ENCODE measurements at places on chromosomes 5 and 9.

GRCh38 chr9:71706176-71706575 lies 62.1 kb downstream of the CEMIP2 start:
- no peak for DNase-seq

GRCh38 chr9:16202914-16203728 lies 650.3 kb downstream of the CCDC171 start:
- DNase-seq: peak; percentile 81

DNA sequence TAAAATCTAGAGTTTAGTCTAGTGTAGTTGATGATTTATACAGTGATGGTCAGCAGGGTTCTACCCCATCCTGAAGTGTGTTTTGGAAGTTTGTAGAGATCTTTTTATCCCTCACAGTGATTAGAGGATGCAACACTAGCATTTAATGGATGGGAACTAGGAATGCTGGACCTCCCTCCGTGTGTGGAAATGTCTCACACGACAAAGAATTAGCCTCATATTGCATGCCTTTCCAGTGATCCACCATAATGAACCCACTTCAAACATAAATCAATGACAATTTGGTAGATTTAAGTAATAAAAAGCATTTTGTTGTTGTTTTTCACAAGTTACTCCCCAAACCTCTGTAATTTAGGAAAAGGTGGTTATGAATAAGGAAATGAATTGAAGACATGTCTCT lies 82.5 kb upstream of the LMNB1 start:
- DNase-seq: no peak

DNA sequence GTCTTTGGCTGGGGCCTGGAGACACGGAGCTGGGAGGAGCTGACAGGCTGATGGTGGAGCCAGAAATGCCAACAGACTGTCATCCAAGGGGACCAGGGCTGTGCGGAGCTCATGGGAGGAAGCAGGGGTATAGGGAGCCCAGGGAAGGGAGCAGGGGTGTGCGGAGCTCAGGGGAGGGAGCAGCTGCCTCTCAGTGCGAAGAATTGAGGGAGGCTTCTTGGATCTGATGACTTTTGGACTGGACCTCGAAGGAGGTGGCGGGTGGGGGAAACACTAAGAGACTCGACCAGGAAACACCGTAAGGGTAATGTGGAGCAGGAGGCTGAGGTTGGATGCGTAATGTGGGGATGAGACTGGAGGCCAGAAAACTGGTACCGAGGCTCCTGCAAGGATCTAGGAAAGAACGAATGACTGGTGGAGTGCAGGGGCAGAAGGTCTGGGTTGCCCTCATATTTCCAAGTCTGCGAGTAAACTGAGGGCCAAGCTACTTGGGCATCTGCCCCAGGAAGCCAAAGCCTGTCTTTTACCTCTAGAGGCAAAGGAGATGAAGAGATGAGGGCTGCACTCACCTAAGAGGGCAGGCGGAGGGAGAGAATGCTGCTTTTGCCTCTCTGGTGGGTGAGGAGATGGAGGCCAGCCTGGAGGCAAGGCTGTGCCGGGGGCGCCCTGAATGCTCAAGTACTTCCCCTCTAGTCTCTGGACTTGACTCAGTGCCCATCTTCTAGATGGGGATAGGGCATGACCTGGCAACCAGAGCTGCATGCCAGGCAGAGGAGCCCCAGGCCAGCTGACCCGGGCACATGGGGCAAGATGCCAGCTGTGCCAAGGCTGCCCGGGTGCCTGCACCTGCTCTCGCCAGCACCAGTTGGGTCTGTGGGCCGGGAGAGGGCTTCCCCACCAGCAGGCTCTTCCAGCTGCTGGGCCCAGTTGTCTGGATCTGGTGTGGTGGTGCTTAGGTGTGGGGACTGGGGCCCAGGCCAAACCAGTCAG lies 2.3 kb downstream of the PTGS1 start:
- DNase-seq: no peak

DNA sequence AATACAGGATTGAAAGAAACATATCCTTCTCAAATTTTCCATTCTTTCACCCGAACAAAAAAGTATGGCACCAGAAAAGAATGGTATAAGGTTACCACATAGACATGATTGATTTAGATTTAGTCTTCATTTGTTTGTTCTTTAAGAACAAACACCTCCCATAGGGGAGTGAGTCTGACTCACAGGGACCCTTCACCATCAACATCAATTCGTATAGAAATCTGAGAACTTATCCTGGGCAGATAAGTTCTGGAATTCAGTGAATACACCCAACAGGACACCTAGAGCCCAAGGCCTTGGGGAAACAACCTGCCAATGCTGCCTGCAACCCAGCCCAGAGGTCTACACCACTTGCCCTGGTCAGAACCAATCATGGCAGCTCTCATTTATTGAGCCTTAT lies 46.2 kb downstream of the LHFPL2 start:
- no peak for DNase-seq

GRCh38 chr5:72223371-72223770 lies 96.7 kb downstream of the MRPS27 start:
- no peak for DNase-seq

DNA sequence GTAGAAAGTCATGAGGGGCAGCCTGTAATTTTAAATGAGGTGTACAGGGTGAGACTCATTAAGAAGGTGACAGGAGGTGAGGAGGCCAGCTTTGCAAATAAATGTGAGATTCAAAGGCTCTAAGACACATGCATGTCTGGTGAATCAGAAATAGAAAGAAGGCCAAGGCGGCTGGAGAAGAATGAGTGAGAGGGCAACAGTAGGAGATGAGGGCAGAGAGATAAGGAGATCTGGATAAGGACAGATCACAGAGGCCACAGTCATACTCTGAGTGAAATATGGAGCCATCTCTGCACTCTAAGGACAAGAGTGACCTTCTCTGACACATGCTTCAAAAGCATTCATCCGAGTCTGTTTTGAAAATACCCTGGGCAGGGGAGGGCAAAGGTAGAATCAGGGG lies 90.7 kb downstream of the RAD23B start:
- no peak for DNase-seq

DNA sequence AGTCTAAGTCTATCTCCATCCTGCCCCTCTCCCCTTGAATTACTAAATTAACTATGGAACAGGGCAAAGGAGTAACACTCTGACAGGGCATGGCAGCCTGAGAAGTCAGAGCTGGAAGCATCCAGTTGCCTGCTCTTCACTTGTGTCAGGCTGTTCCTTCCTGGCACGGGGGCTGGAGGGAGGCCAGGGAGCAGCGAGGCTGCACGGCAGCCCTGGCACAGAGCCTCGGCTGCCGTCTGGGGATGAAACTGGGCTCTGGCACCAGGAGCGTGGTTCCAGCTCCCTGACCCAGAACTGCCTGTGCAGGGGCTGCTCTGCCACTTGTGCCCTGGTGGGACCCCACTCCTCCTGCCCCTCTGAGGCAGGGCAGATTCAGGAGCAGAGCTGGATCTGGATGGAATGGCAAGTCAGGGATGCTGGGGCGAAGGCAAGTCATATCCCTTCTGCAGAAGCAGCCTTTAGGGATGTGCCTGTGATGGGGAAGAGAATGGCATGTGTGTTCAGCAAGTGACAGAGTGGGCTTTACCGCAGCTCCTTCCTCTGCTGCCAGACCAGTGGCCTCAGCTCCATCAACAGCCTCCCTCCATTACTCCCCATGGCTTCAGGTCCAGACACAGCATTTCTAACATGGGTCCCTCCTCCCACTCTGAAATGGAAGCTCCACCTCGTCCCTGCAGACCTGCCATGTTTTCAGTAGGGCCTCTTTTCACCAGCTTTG lies 42.2 kb upstream of the PDE8B start:
- peak; percentile 31 for DNase-seq

DNA sequence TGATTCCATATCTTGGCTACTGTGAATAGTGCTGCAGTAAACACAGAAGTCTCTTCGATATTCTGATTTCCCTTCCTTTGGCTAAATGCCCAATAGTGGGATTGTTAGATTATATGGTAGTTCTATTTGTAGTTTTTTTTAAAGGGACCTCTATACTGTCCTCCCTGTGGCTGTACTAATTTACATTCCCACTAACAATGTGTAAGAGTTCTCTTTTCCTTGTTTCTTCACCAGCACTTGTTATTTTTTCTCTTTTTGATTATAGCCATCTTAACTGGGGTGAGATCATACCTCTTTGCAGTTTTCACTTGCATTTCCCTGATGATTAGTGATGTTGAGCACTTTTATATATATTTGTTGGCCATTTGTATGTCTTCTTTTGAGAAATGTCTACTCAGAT lies 102.0 kb downstream of the CARTPT start:
- DNase-seq: no peak

DNA sequence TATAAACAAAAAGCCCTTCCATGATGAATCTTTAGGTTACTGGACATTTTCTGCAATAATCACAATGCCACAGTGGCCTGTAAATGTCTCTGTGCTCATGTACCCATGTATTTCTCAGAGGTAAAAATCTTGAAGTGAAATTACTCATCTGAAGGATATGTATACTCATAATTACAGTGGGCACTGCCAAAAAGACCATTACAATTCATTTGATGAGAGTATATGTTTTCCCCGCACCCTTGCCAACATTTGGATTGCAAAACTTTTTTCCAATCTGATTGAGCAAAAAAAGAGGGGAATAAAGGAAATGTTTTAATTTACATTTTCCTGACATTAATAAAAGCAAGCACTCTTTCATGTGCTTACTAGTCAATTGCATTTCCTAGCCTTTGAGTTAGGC lies 110.5 kb downstream of the EPB41L4A start:
- DNase-seq: no peak

DNA sequence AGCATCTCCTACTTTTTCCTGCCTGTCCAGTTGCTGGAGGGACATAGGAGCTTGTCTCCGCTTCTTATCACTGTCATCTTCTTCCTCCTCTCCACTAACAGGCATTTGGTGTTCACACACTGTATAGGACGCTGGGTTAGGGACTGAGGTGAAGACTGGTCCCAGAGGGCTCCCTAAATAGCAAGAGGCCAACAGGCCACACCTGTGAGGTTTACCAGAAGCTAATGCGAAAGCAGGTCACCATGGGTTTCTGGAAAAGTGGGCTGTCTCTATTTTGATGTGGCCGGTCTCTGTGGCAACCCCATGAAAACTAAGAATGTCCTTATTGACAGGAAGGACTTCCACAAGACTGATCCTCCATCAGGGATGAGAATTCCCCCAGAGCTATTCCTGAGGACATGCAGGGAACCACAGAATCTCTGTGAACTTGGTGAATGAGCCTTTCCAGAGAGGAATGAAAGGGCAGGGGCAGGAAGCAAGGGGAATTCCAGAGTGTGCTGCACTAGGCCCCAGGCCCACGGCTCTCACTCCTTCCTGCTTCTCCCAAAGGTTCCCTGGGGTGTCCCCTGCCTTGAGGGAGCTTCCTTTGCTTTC lies 61.7 kb downstream of the DAP start:
- no peak for DNase-seq

DNA sequence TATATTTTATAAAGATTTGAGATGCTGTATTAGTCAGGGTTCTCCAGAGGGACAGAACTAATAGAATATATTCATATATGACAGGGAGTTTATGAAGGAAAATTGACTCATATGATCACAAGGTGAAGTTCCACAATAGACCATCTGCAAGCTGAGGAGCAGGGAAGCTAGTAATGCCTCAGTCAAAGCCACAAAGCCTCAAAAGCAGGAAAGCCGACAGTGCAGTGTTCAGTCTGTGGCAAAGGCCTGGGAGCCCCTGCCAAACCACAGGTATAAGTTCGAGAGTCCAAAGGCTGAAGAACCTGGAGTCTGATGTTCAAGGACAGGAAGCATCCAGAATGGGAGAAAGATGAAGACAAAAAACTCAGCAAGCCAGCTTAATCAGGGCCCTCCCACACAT lies 382.2 kb downstream of the LRRC70 start:
- no peak for DNase-seq

GRCh38 chr5:138315751-138316278 lies 15.8 kb downstream of the CDC25C start:
- DNase-seq: no peak

DNA sequence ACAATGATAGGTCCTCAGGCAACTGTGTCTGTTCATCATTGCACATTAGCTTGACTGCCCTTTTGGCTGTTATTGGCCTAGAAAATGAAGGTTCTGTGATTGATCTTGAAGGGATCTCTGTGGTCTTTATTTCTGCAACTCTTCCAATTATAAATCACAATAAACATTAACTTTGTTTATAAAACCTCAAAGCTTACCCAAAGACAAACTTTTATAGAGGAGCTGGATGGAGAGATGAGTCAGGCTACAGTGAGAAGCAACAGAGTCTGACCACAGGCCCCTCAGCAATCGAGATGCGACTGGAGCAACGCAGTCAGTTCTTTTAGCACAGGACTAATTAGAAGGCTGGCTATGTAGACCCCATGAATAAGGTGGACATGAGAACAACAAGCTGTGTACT lies 5.3 kb downstream of the MACROH2A1 start:
- DNase-seq: no peak

DNA sequence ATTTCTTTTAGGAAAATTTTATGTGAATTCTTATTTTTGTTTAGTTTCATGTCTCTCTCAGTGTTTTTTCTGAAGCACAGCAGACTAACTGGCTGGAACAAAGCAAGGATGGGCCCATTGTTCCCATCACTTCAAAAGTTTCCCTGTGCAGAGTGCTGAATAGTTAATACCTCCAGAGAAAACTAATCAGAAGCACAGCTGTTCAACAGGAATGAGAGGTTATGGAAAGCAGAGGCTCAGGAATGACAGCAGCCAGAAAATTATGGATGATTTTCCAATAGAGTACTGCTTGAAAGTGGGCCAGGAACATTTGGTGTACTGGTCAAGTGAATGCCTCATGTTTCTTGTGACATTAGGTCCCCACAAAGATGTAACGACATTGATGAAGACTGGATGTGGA lies 173.0 kb upstream of the TARS1 start:
- no peak for DNase-seq

- DNase-seq: no peak
These were observed 148.3 kb upstream of the RUSC2 start for GRCh38 chr9:35341585-35341984.

DNA sequence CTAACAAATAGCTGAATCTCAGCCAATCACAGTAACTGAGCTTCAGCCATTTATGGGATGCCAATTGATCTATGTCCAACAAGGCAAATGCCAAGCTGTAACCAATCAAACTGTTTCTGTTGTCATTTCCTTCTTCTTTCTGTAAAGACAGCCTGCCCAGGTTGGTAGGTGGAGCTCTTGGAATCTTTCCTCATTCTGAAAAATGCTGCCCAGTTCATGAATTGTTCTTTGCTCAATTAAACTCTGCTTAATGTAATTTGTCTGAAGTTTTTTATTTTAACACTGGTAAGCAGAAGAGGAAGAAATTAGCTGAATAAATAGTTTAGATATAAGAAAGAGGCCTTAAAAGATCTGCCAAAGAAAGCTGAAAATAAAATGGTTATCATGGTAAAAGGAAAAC lies 1235.6 kb downstream of the EFNA5 start:
- no peak for DNase-seq

- DNase-seq: no peak
These were observed 6.5 kb upstream of the PDZD2 start for GRCh38 chr5:31632460-31632859.

GRCh38 chr9:88747768-88748167 lies 212.8 kb downstream of the NXNL2 start:
- DNase-seq: peak; percentile 81

Measured in H54 (cell line).